ENCODE measurements at places on chromosomes 6 and 20.

DNA sequence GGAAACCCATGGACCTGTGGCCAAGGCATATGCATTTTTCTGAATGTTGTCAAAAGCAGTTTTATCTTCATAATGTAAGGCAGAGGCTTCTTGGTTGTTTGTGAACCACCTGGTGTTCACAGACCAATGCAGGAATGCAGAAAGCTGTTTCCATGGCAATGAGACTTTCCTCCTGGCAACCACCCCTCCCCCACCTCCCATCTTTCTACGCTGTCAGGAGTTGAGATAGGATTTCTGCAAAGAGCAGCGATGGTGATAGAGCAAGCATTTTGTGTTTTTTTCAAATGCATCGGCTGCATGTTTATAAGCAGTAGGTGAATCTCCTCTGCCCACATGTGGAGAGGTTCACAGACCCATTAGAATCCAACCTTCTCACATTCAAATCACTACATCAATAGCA, 114.1 kb upstream of the SMLR1 start:
- no peak for DNase-seq

DNA sequence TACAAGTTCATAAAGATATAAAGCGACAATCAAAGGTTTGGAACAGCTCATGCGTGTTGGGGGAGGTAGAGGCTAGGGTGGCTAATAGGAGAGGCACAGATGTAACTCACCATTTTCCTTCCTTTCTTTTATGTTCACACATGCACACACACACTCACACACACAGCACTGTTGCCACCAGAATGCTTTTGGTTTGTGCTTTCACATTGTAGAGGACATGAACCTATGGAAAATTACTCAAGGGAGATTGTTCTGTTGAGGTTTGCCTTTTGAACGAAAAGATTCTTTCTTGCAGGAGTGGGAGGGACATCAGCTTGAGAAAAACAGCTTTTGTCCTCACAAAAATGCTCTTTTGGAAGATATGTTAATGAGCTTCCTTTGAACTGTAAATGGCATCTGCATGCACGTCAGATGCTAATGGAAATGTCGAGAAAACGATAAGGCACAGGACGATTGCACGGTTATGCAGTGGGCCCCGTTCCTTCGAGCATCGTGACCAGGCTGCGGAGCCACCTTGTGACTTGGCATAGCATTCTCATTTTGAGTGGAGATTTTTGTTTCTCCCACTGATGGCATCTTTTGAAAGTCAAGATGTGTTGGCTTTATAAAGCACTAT, 724.1 kb downstream of the KIF16B start:
- no peak for DNase-seq

GRCh38 chr6:151616091-151616513, 122.3 kb downstream of the CCDC170 start:
- no peak for DNase-seq

- no peak for DNase-seq
Observed at GRCh38 chr6:22368794-22369193, 72.0 kb upstream of the PRL start.

DNA sequence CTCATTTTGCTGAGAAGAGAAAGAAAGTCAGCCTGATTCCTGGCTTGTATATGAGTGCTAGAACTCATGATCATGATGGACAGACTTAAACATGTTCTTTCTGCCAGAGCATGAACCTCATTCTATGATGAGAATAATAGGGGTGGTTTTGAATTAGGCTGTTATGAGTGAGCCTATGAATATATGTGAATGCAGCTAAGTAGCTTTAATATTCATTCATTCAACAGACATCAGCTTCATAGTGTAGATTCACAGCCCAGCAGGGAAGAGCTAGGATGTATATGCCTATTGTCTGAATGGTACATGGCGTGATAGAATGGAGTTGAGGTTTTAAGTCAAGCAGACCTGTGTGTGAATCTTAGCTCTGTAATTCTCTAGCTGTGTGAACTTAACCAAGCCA, 573.2 kb downstream of the DHX35 start:
- no peak for DNase-seq

DNA sequence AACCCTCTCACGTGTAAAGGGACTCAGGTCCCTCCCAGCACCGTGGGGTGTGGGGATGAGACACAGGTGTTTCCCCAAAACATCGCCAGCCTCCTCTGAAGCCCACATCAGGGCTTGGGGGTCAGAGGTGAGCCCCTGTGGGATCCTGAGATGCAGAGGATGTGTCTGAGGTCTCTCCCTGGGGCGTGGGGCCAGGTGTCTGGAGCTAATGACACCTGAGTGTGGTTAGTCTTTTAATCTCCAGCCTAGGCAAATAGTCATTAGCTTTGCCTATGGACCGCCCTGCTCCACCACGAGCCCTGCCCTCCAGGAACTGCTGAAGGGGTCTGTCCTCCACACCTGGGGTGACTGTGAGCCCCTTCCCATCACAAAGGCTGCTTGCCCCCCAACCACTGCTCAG, 1.7 kb downstream of the SRMS start:
- no peak for DNase-seq

DNA sequence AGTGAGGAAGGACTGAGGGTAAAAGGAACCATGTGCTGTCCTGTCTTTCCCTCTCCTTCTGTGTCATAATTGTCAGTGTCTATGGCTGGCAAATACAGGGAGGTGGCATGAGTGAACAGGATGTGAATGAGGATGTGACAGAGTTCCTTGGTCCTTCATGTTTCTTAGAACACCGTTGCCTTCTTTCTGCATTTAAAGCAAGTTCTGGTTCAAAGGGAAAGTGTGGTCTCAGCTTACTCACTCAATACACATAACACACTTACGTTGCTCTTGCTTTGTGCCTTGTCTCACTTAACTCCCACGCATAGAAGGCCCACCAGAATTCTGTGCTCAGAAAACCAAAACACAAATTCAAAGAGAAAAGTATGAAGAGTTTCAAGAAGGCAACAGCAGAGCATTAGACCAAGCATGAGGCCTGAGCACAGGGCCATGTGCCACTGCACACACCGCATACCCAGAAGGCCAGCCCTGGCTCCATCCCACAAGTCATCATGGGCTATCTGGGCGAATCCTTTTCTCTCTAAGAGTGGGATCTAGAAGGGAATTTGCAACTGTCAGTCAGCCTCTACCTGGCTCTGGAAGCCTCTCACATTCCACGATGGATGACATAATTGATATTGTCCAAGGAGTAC, 38.9 kb upstream of the SAYSD1 start:
- no peak for DNase-seq

- DNase-seq = no peak
Observed at GRCh38 chr6:112038756-112039430, 15.0 kb upstream of the CCN6 start.

DNA sequence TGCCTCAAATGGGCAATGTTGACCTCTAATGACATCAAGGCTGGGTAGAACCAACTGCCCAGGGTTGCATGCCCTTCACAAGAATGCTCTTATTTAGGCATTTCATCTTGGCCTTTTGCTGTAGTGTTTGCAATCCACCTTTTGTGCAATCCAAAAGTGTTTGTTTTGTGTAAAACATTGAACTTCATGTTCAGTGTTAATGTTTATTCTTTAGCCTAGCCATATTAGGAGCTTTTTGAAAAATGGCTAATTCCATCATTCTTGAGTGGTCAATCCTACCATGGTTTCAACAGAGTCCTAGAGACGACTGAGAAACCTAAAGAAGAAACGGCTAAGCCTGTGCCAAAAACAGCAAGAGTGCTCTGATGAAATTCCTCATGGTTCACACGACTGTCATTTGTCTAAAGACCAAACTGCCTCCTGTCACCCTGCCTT, 279.6 kb upstream of the PRDM1 start:
- no peak for DNase-seq

DNA sequence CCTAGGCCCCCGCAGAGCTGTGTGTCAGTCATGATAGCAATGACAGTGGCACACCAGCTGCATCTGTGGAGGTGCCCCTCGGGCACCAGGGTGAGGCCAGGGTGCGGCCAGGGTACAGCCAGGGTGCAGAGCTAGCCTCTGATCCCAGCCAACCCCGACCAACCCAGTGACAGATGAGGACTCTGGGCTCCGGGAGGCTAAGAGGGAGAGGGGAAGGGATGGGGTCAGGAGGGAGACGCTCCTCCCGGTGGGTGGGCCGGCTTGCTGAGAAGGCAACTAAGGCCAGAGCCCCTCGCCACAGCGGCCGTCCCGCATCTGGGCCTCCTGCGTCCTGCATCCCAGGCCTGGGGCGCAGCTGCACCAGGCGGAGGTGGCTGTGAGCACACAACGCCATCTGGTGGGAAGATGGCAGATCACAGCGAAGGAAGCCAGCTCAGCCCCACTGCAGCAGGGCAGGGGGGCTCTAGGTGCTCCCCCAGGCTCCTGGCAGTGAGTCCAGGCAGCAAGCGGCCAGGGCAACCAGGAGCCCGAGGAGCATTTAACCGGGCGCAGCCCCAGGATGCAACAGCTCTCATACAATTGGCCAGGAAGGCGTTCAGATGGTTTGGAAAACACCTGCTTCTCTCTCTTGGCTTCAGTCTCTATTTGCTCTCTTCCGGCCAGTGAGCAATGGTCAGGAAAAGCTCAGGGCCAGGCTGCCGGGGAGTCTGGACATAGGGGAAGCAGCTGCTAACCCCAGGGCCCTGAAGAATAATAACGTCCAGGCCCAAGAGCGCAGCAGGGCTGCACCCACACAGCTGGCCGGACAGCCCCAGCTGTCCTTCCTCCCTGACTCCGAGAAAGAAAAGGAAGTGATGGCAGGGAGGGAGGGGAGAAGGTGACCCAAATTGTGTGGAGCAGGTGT, 169.4 kb downstream of the TAF4 start:
- DNase-seq = no peak

Data from stimulated activated CD4-positive, alpha-beta T cell treated with anti-CD3 and anti-CD28 coated beads, TNF-alpha, amount 100 ng/mL, for 4 hours (primary cell).